ENCODE measurements at places on chromosomes 5 and 9.
A peak's percentile ranks its signal among the peaks of the same experiment; 100 is the strongest.

DNA sequence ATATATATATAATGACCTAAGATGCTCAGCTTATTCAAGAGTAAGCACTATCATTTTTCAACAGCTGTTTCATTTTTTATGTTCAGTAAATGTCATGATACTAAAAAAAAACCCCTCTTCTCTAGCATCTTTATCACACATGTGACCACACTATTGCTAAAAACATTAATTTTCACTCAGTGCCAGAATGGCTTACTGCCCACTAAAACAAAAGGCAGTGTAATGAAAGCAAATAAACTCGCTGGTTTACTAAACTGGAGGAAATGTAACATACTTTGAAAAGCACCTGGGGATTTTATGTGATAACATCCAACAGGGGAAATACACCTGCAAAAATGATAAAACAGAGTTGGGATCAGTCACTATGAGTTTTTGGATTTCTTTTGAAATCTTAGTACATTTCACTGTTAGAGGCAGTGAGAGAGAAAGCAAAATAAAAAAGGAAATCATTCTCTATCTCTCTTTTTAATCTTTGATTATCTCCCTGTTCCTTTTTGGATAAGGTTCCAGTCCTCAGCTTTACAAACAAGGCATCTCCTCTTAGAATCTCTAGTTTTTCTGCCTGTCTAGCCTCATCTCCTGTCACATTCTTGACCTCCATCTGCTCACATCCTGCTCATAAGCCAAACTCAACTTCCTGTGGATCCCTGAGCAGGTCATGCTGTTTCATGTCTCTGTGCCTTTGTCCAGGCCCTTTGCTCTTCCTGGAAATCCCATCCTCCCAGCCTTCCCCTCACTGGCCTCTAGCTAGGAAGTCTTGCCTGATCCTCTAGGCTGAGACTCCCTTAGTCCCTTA lies 338.0 kb downstream of the MAN2A1 start:
- DNase-seq, result no peak

- no peak for DNase-seq
Observed at GRCh38 chr9:1294641-1295258, 244.6 kb downstream of the DMRT2 start.

DNA sequence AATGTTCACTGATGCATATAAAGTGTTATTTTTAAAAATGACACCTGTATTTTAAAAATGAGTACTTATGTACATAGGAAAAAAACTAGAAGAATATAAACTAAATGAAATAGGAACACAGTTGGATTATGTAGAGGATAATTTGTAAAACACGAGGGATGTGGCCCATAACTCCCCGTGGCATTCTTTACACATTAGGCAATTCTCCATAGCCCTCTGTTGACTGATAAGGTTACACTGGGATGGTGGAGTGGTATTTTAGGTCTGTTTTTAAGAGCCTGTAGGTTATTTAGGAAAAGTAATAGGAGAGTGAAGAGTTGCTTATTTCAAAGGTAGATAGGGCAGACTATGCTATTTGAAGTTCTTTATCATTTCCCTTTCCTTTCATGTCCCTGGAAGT lies 1.8 kb downstream of the CAVIN4 start:
- no peak for DNase-seq

DNA sequence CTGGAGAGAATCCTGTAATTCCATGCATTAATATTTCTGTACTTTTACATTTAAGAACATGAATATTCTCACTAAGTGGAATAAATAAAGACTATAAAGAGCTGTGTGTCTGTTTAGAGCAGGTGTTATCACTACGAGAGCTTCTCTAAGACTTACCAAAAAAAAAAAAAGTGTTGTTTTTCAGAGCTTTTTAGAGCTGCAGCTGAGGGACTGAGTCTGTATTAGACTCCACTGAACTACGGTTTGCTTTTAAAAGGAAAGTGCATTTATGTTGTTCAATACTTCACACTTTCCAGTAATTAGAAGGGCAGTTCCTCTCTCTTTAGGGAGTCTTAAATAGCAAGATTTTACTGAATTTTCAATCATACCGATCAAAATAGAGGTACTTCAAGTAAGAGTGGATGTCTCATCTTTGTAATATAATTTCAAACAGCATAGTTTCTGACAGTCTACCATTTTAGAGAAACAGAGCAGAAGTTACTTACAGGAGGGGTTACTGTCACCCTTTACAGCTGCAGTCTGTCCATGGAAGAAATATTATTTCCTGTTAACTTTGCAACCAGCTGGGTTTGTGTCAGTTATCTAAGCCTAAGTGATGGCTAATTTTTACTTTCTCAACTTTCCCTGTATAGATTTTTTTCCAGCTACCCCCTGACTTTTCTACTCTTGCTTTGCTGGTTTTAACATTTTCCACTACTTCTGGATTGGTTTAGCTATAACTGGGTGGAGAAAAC lies 2.4 kb downstream of the SYK start:
- peak; percentile 57 for DNase-seq

DNA sequence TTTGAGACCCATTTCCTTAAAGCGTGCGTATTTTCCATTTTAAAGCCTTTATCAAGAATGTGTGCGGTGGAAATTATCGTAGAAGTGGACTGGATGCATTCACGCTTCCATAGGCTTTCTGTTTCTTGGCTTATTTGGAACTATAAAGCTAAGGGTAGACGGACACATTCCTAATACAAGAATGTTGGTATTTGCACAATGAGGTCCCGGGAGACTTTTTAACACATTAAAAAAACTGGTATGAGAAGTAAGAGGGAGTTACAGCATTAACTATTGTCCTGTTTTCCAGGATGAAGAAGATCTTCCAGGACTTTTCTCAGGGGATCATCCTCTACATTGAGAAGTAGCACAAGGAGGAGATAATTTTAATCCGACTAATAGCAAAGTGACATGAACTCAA lies 653.0 kb downstream of the MTRR start:
- DNase-seq, result no peak

DNA sequence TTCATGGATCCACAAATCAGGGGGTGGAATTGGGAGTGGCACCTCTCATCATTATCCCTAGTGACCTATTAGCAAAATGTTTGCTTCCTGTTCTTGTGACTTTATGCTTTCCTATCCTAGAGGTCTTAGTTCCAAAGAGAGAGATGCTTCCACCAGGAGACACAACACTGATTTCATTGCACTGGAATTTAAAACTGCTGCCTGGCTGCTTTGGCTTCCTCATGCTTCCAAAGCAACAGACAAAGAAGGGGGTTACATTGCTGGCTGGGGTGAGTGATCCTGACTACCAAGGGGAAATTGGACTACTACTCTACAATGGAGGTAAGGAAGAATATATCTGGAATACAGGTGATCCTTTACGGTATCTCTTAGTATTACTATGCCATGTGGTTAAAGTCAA lies 69.2 kb upstream of the SH3GL2 start:
- no peak for DNase-seq

- no peak for DNase-seq
Observed at GRCh38 chr5:34587355-34588241, 68.5 kb upstream of the RAI14 start.

- DNase-seq, result no peak
Observed at GRCh38 chr5:140673187-140673976, at the start of gene DND1. Gene DND1, minus strand, starts transcription at chr5:140673576. Its CDS starts 34 bp downstream, at chr5:140673542.

- no peak for DNase-seq
Observed at GRCh38 chr5:124706729-124707361, 39.6 kb downstream of the ZNF608 start.

GRCh38 chr5:173180331-173180730 lies 36.0 kb downstream of the BNIP1 start:
- DNase-seq, result no peak

- DNase-seq, result no peak
Observed at GRCh38 chr9:137370865-137371520, 52.0 kb downstream of the EXD3 start.

GRCh38 chr9:88005240-88005639 lies 30.9 kb upstream of the CDK20 start:
- no peak for DNase-seq

DNA sequence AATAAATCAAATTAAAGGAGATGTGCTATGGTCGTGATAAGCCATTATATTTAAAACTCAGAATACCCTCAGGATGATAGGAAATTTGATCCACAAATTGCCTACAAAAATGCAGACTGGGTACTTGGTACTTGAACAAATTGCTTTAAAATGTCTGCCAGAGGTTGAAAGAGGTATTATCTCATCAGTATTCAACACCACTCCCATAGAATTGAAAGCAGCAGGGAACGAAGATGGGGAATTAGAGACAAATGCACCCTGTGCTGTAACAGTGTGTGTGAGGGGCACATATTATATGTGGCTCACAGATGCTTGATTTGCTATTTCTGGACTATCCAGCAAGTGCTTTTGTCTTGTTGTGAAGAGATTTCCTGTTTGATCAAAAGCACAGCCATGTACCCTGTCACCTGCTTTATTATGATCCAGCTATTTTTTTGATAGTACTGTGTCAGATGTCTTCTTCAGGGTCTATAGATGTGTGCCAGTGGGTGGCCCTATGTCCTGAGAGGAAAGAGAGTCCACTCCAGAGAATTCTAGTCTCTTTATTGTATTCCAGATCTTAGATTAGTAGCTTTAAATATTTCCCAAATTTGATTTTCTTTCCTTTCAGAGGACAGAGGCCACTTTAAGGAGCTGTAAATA lies 120.1 kb downstream of the XRCC4 start:
- DNase-seq, result no peak

GRCh38 chr9:109132567-109133021 lies 12.8 kb upstream of the TMEM245 start:
- DNase-seq, result peak; percentile 8

DNA sequence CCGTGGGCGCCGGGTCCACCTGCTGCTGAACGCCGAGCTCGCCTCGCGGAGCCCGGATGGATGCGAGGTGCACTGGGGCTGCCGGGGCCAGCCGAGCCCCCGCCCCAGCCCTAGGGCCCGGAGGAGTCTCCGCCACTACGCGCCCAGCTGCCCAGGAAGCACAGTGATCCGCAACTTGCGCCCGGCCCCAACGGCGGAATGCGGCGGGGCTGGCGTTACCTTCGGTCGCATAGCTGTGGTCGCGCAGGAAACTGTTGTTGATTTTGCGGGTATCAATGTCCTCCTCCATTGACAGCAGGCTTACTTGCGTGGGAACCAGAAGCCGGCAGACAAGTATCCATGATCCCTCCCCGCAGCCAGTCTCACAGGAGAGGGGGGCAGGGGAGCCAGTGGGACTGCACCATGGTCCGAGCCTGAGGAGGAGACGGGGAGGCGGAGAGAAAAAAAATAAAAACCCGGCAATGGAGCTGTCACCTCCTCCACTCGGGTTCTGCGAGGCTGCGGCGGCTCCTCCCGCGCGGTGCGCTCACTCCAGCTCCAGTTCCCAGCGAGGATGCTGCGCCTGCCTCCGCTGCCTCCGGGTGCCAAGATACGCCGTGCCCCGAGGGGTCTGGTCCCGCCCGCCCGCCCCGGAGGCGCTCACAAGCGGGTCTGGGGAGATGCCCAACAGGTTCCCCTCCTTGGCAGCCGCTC lies 628 bp downstream of the PPP2R2B start:
- DNase-seq, result no peak

DNA sequence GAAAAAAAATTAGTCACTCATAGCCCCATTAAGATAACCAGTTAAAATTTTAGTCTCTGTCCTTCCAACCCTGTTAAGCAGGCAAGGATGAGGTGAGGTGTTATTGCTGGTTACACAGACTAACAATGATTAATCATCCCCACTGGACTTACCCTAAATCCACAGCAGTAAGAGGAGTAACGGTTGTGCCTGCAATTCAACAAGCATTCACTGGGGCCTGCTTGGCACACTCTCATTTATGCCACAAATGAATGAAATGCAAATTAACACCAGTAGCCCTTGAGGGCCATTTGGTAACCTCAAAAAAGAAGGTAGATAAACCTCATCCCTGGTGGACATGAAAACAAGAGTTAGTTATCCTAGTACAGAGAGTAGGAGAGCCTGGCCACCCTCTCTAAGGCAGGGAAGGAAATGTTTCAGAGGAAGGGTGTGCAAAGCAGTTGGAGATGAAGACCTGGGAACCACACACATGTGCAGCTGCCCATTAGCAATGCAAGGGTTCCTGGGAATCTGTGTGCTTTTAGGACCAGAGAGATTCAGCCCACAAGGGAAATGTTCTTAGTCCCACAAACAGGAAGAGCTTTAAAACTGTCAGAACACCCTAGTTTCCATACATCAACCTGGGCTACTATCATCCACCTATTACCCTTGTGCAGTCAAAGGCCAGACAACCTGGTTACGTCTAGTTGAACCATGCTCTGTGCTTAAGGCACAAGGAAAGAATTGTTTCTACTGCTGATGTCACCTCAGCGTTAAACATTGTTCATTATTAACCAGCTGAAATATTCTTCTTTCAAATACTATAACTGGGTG lies 7.7 kb downstream of the LHFPL2 start:
- no peak for DNase-seq

DNA sequence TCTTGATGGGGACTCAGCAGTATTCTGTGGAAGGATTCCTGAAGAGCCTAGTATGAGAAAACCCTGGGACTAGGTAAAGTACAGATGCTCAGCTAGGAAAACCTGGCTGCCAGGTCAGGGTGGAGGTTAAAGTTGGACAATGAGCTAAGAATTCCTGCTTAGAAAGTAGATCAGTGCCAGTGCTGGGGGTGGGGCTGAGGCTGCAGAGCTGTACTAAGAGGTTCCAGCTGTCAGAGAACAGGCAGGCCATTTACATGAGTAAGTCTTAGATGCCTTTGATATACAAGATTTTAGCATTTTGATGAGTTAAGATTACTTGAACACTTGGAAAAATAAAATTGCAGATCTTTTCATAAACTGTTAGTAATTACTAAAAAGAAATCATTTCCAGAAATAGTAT lies 332.3 kb upstream of the NUDT12 start:
- DNase-seq, result no peak

GRCh38 chr5:170293273-170293672 lies 4.3 kb downstream of the LCP2 start:
- DNase-seq, result peak; percentile 99

- peak; percentile 76 for DNase-seq
Observed at GRCh38 chr5:150560401-150561191, 52.7 kb downstream of the NDST1 start.

DNA sequence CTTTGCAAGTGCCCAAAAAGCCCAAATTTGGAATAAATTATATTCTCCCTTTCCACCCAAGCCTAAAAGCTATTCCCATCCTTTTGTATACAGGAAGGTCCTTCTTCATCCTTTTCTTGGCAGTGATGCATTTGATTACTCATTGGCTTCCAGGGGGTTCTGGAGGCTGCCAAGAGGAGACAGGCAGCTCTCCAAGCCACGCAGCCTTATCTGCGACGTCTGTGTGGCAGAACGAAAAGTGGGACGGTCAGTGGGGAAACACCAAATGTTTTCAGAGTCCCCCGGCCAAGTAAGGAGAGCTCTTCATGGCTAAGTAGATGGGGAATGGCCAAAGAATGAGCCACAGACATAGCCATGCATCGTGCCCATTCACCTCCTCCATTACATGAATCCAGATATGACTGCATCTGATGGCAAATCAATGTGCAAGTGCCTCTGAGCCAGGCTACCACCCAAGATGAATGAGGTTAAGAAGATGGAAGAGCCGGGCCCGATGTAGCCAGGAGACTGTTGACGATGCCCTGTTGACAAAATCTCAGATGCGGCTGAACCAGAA lies 12.1 kb downstream of the ADAM19 start:
- DNase-seq, result no peak

GRCh38 chr5:126651013-126651577 lies 50.3 kb downstream of the PHAX start:
- DNase-seq, result no peak

All from MV-4-11 (cell line).